Pons (tissue), 1 donor: ENCODE measurements at places on chromosomes 7 and 10.

DNA sequence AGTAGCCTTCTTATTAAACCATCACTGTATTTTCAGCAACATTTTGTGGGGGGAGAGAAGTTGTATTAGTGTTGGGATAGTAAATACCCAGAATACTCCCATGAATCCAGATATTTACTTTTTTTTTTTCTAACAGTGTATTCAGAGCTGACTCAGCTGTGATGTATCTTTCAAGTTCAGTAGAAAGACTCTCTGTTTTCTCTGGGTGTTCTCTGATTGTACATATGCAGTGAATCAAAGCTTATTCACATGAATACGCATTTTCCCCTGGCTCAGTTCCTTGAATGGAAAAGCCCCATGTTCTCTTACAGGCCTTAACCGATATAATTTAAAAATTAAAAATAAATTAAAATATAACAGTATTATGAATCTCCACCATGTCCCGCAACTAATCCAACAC is 1.3 kb downstream of the TFPI2 start:
- no peak for DNase-seq

- no peak for DNase-seq
These were observed 1175.3 kb downstream of the GATA3 start for GRCh38 chr10:9229702-9230244.

DNA sequence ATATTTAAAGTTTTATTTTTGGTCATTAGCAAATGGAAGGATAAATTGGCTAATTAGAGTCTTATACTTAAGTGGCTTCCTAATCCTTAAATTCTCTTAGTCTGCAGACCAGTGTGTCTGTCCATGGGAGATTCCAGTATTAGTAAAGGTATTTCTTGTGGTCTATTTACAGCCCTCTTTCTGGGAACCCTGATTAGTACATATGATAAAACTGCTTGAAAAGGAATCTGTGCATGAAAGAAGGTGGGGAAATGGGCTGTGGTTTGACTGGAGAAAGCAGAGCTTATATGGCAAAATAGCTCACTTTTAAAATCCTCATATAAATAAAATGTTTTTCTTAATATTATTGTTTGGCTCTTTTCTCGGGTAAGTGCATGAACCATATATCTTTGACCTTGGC is 124.5 kb upstream of the RHOBTB1 start:
- no peak for DNase-seq

- peak; percentile 96 for DNase-seq
These were observed 913.9 kb upstream of the AUTS2 start for GRCh38 chr7:68684246-68684839.

DNA sequence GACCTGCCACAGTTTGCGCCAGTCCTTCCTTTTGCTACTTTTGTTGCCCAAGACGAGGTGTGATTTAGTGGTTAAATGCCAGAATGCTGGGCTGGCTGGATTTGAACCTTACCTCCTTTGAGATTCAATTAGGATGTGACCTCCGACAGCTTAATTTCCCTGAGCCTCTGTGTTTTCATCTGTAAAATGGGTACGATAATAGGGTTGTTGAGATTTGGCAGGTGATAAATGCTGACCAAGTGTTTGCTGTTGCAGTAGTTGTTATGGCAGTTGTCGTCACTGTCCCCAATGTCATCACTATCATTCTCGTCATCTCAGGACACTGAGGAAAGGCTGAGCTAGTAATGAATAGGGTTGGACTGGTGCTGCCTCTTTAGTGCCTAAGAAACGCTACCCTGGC is 61.1 kb downstream of the GRK5 start:
- no peak for DNase-seq

DNA sequence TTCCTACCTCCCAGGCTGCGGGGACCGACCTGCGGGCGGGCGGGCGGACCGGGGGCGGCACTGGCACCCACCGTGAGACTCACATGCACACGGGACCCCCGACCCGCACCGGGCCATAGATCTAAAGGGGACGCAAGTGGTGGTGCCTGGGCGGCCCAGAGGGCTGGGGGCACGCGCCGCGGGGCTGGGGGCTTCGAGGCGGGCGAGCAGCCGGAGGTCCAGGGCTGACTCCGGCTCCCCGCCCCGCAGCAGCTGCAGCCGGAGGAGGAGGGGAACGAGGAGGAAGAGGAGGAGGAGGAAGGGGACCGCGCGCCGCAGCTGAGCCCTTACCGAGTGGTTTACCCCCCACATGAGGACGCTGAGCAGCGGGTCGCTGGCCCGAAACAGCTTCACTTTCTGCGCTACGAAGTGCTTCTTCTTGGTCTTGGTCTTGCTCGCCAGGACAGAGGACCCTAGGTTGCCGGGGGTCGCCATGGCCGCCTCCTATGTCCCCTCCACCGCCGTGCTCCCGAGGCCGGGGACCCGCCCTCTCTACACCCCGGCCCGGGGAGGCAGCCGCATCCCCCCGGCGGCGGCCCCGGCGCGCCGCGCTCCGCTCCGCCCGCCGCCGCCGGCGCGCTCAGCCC is 412 bp downstream of the PIP4K2A start:
- DNase-seq, result no peak
